ENCODE measurements at places on chromosomes 6 and 20.

- no peak for DNase-seq
Measured at GRCh38 chr20:51003753-51004152, 19.2 kb downstream of the KCNG1 start.

DNA sequence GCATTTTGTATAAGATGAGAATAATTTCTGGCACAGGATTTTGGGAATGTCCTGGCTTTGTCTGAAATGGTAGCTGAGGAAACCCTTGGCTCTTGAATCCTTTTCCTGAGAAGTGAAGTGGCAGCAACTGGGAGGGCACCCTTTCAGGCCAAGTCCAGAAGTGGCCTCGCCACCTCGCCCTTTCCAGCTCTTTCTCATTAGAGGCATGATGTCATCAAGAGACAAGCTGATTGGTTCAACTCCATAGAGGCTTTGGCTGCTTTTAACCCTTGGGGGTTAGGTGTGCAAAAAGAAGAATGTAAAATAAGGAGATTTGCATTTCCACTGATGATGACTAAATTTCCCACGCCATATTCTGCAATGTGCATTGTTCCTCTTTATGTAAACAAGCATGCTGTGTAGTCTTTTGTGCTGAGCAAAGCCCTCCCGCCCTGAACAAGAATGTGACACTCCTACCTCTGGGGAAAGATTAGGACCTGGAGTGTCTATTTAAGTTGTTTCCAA lies 116.5 kb downstream of the TCP11 start:
- peak; percentile 53 for DNase-seq

- DNase-seq = no peak
Measured at GRCh38 chr20:23918896-23919295, 39.3 kb upstream of the CST5 start.

- DNase-seq = peak; percentile 57
Measured at GRCh38 chr20:3068986-3069900, 2.2 kb upstream of the OXT start.

GRCh38 chr6:119160911-119161310 lies 82.4 kb upstream of the FAM184A start:
- no peak for DNase-seq
